ENCODE measurements at places on chromosomes 13 and 19.

DNA sequence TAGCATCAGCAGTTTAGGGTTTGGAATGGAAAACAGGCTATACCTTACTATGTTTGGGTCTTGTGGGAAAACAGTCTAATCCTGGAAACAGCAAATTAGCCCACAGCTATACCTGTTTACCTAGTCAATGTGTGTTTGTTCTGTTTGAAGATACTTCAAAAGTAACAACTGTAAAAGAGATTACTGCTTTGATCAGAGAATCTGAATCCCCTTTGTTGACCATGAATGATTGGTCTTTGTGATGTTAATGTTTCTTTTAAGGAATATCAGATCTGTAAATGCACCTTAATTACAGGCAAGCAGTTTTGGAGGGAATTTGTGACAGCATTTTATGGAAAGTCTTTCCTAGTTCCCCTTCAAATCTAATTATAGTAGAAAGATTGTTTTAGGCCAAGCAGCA, 20.7 kb upstream of the KLF5 start:
- DNase-seq: no peak

DNA sequence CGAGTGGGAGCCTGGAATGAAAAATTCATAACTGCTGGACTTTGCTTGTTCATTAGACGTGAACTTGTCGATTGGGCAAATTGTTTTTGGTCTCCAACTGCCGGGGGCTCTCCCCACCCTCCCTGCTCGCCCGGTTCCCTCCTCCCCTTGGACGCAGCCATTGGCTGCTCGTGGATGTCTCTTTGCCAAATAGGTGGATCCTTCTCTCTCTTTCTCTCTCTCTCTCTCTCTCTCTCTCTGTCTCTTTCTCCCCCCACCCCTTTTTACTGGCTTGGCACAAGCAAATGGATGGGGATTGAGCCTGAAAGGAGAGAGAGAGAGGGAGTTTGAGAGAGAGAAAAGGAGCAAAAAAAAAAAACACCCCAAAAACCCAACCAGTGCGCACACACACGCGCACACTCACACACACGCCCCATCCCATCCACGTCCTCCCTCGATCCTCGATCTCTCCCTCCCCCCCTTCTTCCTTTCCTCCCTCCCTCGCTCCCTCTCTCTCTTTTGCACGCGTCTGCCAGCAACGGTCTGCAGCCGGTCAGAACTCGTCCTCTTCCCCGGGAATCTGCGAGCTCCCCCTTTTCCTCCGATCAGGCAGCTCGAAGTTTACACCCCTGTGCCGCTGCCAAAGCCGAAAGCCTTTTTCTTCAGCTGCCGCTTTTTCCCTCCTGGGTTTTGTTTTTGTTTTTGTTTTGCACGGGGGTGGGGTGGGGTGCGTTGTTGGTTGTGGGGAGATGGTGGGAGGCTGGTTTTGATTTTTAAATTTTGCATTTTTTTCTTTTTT, 27.8 kb downstream of the NFIX start:
- no peak for DNase-seq

GRCh38 chr13:109135018-109135417, 505.6 kb downstream of the MYO16 start:
- DNase-seq: no peak

DNA sequence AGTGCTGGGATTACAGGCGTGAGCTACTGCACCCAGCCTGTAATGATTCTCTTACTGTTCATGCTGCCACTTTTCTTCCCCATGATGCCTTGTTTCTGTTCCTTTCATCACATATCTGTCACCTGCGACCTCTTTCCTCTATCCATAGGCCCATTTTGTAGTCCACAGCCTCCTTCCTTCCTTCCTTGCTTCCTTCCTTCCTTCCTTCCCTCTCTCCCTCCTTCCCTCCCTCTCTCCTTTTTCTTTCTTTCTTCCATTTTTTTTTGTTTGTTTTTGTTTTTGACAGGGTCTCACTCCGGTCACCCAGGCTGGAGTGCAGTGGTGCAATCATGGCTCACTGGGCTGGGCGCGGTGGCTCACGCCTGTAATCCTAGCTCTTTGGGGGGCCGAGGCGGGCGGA, 4.2 kb downstream of the GYS1 start:
- DNase-seq: no peak

- DNase-seq: no peak
Measured at GRCh38 chr19:47824396-47824795, 2.7 kb downstream of the CRX start.

- DNase-seq: no peak
Measured at GRCh38 chr13:73778242-73778864, 355.9 kb downstream of the KLF12 start.

DNA sequence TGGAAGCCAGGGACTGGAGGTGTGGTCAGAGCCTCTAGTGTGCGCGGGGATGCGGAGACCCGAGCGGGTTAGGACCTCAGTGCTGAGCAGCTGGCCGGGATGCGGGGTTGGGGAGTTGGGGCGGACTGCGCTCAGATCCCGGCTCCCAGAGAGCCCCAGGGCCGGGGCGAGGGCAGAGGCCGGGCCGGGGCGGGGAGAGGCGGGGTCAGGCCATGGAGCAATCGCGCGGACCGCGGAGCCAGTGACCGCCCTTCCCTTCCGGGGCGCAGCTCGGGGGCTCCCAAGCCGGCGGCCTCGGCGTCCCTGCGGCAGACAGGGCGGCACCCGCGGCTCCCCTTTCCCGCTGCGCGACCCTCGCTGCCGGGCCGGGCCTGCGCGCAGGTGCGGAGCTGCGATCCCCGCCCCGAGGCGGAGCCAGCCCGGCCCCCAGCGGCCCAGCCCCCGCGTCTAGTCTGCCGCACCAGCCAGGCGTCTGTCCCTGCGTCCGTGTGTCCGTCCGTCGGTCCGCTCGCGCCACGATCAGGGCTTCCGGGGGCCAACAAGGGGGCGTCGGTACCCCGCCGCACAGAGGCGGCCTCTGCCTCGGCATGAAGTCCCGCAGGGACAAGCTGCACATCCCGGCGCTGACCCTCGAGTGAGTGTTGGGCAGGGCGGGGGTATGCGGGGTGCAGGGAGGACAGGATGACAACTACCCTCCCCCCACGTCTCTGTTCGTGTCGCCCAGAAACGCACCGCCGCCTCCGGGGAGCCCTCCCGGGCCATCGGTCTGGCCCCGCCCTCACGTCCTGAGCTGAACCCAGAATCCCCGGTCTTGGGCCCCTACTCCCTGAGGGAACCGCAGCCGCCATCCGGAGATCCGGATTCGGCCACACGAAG, 12.4 kb downstream of the MAST3 start:
- peak; percentile 51 for DNase-seq

GRCh38 chr19:39502640-39503417, 4.1 kb downstream of the DLL3 start:
- peak; percentile 68 for DNase-seq

- no peak for DNase-seq
Measured at GRCh38 chr19:32497391-32497790, 83.6 kb upstream of the PDCD5 start.

DNA sequence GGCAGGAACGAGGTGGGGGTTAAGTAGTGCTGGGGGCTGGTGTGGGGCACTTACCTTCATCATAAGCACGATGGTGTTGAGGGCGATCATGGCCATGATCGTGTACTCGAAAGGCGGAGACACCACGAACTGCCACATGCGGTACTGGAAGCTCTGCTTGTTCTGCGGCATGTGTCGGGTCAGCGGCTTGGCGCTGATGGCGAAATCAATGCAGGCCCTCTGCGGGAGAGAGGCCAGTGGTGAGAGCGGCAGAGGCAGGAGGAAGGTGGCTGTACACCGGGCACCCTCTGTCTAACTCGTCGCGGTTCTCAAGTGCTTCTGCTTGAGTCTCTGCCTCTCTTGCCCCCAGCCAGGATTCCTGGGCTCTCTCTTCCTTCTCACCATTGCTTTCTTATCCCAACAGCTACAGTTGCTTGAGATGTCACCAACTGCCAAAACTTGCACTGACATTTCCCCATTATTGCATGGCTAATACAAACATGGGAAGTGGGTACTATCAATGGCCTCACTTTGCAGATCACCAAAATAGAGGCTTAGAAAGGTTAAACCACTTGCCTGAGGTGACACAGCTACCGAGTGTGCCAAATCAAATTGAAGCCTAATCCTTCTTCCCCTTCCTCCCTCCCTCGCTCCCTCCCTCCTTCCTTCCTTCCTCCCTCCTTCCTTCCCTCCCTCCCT, 105.0 kb downstream of the IER2 start:
- DNase-seq: no peak

DNA sequence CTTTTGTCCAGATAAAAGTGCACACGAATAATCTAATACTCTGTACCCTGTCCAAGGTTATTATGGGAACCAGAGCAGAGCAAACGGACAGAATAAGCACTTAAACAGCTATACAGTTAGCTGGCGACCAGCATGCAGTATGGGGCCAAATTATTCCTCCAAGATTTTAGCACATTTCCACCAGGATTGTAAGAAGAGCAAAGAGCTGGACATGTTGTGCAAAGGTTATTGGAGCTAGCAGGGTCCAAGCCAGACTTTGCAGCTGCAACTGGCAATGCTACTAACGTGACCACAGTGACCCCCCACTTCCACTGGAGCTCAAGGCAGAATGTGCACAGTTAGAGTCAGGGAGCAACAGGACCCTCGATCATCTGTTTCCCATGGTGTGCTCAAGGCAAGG, 89.9 kb downstream of the COL4A1 start:
- DNase-seq: no peak

GRCh38 chr13:107600971-107601370, 614.4 kb downstream of the LIG4 start:
- DNase-seq: no peak

DNA sequence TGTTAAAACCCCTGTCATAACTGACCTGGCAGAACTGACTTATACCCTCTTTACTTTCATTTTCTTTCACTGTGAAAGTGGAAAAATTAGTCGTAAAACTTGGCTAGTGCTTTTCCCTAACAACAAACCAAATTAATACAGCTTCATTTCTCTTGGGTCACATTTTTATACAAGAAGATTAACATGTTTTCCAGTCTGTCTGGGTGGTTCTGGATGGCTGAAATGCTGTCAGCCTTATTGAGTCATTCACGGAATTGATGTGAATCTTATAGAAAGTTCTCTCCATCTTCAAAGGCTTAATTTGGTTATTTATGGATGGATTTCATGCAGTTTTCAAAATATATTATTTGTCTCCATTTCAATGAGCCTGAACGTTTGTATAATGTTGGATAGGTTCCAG, 440.0 kb downstream of the KCTD12 start:
- no peak for DNase-seq

DNA sequence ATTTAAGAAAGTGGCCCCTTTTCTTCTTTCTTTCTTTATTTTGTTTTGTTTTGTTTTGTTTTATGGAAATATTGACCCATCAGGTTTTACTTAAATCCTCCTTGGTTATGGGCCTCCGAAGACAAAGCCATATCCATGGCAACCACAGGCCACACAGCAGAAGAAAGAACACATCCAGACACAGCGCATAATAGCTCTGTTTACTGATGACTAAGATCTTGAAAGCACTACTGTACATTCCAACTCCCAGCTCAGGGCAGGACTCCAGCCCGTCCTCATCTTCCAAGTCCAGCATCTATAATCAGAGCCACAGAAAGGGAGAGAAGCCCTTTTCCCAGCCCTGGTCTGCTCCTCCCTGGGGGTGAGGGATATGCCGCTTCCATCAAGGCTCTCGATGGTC, 84.3 kb downstream of the NUFIP1 start:
- DNase-seq: no peak

- DNase-seq: no peak
Measured at GRCh38 chr19:29683009-29683408, 17.7 kb downstream of the PLEKHF1 start.

GRCh38 chr19:32680986-32681385, 5.3 kb downstream of the RGS9BP start:
- no peak for DNase-seq

DNA sequence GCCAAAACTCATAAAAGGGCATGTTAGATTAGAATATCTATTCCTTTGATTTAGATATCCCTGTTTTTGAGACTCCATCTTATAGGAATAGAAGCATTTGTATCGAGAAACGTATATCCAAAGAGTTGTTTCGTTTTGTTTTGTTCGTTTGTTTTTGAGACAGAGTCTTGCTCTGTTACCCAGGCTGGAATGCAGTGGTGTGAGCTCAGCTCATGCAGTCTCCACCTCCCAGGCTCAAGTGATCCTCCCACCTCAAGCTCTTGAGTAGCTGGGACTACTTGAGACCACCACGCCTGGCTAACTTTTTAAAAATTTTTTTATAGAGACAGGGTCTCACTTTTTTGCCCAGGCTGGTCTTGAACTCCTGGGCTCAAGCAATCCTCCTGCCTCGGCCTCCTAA, 26.6 kb upstream of the ZMYM5 start:
- DNase-seq: no peak

- no peak for DNase-seq
Measured at GRCh38 chr13:113836768-113837559, 26.9 kb downstream of the GAS6 start.

GRCh38 chr13:35765366-35765765, 288.9 kb upstream of the MAB21L1 start:
- DNase-seq: no peak

DNA sequence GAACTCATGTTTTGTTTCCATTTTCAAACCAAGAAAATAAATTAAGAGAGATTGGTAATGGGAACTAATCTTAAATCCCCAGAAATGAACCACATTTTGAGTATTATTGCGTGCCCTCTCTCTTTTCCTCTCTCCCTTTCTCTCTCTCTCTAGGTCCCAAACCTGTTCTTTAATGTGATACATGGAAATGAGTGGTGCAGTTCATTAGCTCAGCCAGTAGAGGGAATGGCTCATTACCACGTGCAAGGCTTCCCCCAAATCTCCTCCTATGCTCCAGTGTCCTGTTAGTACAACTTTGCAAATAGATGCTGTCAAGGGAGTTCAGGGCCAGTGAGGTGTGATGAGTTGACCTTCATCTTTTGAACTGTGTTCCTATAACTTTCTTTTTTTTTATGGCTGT, 178.4 kb downstream of the FGF9 start:
- DNase-seq: no peak

DNA sequence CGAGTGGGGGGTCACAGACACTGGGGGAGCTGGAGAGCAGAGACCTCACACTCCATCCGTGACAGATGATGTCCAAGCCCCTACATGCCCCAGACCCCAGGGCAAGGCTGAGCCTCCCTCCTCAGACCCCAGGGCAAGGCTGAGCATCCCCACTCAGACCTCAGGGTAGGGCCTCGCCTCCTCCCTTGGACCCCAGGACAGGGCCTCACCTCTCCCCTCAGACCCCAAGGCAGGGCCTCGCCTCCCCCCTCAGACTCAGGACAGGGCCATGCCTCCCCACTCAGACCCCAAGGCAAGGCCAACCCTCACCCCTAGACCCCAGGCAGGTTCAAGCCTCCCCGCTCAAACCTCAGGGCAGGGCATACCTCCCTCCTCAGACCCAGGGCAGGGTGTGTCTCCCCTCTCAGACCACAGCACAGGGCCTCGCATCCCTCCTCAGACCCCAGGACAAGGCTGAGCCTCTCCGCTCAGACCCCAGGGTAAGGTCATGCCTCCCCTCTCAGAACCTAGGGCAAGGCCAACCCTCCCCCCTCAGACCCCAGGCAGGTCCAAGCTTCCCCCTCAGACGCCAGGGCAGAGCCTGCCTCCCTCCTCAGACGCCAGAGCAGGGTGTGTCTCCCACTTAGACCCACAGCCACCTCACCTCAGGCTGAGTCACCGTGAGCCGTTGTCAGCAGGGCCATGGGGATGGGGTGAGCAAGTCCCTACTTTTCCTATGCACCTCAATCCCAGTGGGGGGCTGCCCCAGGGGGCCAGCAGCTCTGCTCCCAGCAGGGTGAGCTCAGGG, 1.7 kb upstream of the S1PR4 start:
- DNase-seq: peak; percentile 55
